T-helper 2 cell treated with Interferon-gamma antibody and Interleukin-4, amounts not matched to agents 5 μg/mL and 100 μg/mL, for 36 hours (primary cell): ENCODE measurements at places on chromosomes 5 and 9.

DNA sequence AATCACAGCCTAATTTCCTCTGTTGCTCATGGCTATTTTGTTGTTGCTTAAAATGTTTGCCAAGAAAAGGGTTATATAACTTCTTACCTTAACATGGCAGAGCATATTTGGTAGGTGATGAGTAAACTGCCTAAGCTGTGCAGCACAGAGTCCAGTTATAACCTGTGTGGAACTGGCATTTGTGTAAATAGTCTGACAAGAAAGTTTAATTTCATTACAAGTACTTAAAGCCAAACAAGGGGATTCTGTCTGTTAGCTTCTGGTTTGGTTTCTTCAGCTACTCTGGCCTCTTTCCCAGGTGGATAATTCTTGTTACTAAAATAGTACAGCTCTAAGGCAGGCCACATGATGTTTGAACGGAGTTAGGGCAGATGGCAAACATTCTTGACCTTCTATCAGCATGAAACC lies 72.2 kb downstream of the PTCD2 start:
- no peak for DNase-seq

DNA sequence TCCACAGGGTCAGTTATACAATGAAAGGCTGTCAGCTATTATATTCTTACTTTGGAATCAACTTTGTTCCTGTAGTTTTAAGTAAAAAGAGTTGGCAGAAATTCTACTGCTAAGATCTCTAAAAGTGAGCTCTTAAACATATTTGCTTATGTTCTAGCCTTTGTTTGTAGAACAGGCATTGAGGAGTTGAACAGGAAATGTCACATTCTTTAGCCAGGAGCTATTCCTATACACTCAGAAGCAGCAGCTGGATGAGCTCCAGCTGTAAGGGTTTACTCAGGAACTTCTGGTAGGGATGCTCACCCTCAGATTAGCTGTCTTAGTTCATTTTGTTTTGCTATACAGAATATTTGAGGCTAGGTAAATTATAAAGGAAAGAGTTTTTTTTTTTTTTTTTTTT lies 22.4 kb upstream of the SPINK14 start:
- no peak for DNase-seq

GRCh38 chr5:96927008-96927407 lies 8.9 kb upstream of the LNPEP start:
- no peak for DNase-seq

DNA sequence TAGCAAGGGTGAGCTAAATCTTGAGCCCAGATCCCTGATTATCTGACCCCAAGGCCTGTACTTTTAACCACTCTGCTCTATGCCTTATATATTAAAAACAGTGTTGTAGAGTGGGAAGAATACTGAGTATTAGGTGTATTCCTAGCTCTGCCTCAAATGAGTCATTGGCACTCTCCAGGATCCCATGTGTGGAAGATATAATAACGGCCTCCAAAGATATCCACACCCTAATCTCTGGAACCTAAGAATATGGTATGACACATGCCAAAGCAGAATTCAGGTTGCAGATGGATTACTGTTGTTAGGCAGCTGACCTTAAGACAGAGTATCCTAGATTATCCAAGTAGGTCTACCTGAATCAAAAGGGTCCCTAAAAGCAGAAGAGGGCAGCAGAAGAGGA lies 110.8 kb downstream of the ADRB2 start:
- no peak for DNase-seq

DNA sequence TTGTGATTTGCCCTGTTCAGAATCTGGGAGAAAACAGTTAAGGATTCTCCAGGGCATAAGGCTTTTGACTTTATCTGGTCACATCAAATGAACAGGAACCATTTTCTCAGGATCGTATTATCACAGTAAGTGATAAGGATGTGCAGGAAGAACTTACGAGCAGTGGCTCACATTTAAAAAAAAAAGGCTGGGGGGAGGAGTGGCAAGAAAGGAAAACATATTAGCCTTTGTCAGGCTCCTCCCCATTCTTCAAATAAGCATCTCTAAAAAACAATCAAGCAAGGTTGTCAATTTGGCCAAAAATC lies 234.3 kb upstream of the TMEM161B start:
- DNase-seq: no peak

GRCh38 chr5:119382169-119382568 lies 26.4 kb downstream of the TNFAIP8 start:
- DNase-seq: no peak

DNA sequence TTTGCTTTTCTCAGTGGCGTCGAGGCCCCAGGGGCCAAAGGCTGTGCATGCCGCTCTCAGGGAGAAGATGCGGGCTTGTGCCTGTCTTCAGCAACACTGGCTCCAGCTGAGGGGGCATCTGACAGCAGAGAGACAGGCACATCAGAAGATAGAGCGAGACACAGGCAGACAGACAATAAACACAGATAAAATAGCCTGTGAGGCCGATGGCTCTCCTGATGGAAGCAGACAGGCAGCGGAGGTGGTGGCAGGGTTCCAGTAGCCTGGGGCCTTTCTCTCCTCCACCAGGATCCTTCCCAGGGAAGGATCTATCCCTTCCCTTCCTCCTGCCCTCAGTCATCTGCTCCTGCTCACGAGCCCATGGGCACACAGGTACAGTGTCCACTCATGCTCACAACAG lies 16.6 kb upstream of the UNC5A start:
- DNase-seq: no peak

DNA sequence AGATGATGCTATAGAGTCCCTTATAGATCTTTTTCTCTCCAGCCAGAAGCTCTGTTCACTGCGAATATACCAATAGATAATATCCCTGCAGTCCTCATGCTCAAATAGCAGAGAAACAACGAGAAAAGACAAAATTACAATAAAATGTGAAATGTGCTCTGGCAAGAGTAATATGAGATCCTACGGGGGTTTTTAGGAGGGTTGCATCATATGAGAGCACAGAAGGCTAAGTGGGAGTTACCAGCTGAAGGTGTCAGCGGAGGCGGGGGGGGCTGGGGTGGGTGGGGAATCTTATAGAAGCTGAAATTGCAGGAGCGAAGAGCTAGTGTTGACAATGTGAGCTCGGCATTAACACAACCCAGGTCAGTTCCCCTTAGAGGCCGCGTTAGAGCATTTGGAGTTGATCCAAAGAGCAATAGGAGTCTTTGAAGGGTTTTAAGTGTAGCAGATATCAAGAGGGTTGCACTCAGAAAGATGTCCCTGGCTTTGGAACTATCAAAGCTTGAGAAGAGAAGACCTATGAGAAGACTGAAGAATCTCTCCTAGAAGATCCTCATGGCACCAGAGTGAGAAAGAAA lies 109.7 kb downstream of the BASP1 start:
- no peak for DNase-seq

- DNase-seq: no peak
Measured at GRCh38 chr9:118009614-118010013, 305.4 kb downstream of the TLR4 start.

DNA sequence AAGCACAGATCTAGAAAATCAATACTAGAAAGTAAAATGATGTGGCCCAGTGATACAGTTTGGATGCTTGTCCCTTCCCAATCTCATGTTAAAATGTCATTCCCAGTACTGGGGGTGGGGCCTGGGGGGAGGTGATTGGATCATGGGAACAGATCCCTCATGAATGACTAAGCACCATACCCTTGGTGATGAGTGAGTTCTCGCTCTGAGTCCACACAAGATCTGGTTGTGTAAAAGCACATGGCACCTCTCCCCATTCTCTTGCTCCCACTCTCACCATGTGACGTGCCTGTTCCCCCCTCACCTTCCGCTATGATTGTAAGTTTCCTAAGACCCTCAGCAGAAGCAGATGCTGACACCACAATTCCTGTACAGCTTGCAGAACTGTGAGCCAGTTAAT lies 234.2 kb upstream of the CDH6 start:
- no peak for DNase-seq
